ENCODE measurements at places on chromosomes 2 and 18.

DNA sequence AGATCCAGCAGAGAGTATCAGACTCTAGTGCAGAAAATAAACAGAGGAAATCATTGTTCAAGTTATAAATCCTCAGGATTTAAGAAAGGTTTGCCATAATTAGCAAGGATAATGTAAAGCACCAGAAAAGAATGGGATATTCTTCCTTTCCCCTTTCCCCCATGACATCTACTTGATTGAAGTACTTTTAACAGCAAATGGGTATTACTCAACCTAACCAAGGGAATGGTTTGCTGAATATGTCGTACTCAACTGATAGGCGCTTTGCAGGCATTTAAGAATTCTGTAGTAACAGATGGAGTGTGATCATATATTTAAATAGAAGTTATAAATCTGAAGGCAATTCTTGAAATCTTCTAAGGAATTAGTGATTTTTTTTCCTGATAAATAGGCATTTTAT is 2.7 kb downstream of the APCDD1 start:
- no peak for DNase-seq

DNA sequence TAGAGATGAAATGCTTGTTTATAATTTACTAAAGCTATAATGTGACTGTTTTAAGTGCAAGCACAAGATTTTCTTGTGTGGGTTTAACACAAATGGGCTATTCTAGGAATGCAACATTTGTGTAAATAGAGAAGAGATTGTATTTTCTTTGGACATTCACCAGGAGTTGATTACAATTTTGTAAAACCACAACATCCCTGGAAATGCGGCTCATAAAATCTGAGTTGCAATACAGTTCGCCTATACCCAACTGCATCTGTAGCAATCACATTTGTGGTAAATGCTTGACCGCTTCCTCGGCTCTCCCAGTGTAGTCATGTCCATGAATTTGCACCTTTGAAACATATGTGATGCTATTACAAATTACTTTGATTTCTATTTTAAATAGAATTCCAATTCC is 348.7 kb upstream of the CDH20 start:
- no peak for DNase-seq

- no peak for DNase-seq
Measured at GRCh38 chr2:84991404-84992160, 20.6 kb downstream of the KCMF1 start.

DNA sequence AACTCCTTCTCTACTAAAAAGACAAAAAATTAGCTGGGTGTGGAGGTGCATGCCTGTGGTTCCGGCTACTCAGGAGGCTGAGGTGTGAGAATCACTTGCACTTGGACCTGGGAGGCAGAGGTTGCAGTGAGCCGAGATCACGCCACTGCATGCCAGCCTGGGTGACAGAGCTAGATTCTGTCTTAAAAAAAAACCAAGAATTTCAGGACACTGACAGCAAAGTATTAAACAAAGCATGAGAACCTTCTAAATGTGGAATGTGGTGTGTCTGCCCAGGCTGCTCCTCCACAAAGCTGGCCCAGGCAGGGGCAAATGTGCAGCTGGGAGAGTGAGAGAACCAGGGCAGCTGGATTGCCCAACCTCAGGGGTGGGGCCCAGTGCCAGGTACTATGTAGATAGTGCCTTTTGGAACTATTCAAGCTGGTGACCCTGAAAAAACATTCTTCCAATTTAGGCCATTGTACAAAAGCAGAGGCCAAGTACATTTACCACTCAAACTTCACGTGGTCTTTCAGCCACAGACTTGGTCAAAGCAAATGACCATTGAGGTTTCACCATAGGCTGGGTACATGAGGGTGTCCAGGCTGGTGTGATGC is 6.7 kb upstream of the UGT1A5 start:
- no peak for DNase-seq

GRCh38 chr2:229733611-229734245 is 19.4 kb upstream of the DNER start:
- DNase-seq = no peak

- DNase-seq = no peak
Measured at GRCh38 chr2:142153601-142154000, 22.8 kb upstream of the LRP1B start.

DNA sequence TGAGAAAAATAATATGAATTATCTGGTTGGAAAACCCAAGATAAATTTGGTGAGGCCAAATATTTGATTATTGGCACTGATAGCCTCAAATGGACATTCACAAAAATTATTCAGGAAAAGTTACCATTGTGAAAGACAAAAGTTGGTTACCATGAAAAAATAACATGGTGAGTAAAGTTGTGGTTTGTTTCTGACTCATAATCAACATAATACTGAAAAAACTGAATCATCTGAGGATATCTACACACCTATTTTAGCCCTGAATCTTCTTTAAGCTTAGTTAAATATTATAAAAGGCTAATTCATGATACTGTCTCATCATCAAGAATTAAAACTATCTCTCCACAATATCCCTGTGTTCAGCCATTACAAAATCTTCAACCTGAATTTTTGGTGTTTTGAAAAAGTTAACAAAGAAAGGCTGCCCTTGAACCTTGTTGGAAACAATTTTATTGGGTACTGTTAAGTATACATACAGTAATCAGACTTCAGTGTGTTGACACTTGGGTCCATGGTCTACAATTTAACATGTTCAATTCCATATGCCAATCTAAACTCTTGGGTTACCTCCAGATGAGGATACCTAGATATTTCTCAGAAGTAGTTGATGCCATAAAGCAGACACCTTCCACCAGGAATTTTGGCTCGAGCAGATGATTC is 607.5 kb upstream of the SLC39A10 start:
- no peak for DNase-seq

DNA sequence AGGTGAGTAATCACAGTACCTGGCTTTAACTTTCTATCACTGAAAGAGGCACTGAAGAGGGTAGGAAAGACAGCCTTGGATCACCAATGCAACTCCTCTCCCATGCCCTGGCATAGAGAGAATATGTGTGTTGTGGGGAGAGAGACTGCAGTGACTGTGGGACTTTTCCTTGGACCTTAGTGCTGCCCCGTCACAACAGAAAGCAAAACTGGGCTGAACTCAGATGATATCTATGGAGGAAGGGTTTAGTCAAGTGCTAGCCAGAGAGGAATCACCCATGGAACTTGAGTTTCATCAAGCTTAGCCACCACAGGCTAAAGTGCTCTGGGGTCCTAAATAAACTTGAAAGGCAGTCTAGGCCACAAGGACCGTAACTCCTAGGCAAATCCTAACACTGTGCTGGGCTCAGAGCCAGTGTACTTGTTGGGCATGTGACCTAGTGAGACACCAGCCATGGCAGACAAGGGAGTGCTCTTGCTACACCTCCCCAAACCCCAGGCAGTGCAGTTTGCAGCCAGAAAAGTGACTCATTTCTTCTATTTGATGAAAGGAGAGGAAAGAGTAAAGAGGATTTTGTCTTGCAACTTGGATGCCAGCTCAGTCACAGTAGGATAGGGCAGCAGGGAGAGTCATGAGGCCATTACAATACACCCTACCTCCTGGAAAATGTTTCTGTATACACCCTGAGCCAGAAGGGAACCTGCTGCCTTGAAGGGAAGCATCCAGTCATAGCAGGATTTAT is 105.8 kb upstream of the SPOPL start:
- DNase-seq = no peak

- DNase-seq = no peak
Measured at GRCh38 chr2:28377984-28378678, 14.5 kb upstream of the FOSL2 start.

DNA sequence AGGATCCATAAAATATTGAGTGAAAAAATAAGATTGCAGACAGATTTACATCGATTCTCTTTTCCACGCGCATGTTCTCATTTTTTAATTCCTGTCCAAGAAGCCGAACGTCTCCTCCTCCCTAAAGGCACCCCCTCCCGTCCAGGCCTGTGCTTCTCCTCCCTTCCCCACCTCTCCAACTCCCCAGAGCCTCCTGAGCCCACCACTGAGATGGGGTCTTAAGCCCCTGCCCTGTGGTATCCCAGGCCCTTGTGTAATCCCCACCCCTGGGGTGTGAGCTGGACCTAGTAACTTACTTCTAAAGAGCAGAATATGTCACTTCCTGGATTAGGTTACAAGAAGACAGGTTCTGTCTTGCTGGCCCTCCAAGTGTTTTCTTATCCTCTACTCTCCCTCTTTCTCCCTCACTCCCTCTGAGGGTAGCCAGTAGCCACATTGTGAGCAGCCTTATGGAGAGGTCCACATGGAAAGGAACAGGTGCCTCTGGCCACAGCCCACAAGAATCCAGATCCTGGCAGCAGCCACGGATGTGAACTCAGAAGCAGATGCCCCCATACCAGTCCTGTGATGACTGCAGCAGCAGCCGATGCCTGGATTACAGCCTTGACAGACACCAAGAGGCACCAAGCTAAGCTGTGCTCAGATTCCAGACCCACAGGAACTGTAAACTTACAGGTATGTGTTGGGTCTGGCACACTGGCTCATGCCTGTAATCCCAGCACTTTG is 39.6 kb upstream of the OTOS start:
- no peak for DNase-seq

GRCh38 chr2:119756837-119757236 is 2.9 kb upstream of the PTPN4 start:
- no peak for DNase-seq

DNA sequence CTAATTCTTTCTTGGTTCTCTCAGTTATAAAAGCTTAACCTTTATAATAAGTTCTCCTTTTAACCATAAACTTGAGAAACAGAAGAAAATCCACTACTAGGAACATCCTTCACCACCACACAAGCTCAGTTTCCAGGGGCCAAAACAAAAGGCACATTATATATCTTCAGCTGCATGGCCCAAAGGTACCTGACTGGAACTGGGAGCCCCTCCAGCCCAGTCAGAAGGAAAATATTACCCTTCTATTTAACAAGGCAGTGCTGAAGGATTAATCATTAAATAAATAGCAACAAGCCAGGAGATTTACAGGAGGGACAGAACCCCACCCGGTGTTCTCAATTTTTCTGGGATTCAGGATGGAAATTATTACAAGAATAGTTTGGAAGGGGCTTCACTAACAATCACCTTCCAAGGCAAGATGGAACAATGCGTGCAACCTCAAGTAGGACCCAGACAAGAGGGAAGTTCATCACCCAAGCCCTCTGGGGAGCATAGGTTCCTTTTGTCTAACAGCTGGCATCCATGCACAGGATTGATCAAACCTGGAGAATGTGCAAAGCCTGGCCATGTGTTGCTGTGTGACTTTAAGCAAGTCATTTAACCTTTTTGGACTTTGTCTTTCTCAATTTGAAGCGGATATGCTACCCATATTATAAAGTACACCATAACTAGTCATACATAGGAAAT is 159.6 kb upstream of the SETBP1 start:
- no peak for DNase-seq

DNA sequence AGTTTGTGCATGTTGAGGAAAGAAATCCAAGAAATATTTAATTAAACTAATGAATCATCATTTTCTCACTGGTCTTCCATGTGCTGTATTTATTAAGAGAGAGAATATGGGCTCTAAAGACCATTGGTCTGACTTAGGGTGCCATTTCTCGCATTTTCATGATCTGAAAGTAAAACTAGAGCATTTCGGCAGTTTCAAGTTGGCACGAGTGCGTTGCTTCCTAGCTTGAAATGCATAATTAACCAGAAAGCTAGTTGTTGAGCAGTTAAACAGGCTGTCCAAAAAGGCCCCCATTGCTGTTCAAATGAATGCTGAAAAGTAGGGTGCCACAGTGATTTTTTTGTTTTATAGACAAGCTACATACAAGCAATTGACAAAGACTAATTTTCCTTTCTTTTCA is 47.4 kb downstream of the SLC8A1 start:
- DNase-seq = no peak

DNA sequence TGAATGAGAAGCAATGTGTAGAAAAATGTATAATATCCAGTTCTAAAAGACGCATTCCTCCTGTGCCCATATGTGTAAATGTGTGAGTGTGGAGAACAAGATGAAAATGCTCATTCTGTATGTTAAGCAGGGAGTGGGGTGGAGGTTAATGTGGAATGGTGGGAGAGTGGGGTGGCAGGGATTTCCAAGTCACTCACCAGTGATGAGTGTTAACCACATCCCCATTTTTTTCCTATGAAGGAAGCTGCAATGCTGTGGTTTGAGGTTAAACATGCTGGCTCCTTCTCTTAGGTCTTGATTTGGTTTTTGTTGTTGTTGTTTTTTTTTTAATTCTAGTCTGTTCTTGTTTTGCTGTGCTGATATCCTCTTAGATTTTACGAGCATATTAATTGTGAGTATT is 169.4 kb downstream of the NEDD4L start:
- no peak for DNase-seq

GRCh38 chr18:10329101-10329500 is 125.3 kb upstream of the APCDD1 start:
- DNase-seq = no peak

DNA sequence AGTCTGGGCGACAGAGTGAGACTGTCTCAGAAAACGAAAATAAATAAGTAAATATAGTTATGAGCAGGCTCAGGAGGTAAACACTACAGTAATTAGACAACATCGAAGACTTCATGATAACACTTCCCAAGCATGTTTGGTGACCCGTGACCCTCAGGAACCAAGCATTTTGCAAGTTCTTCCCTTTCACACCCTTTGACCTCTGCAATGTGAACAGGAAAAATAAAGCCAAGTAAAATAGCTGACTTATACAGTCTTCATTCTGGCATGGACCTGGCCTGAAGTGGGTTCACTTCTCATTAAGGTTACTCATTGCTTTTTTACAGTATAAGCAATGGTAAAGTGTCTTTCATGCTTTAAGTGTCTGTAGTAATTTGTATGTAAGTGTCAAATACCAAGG is 15.3 kb upstream of the TGIF1 start:
- DNase-seq = no peak

GRCh38 chr2:118168615-118169014 is 80.3 kb downstream of the INSIG2 start:
- DNase-seq = no peak

GRCh38 chr18:46152808-46153617 is 48.8 kb downstream of the HAUS1 start:
- DNase-seq = peak; percentile 39

GRCh38 chr18:62085756-62086155 is 101.1 kb downstream of the PIGN start:
- DNase-seq = no peak

- DNase-seq = no peak
Measured at GRCh38 chr2:192029089-192029488, 165.6 kb downstream of the TMEFF2 start.

DNA sequence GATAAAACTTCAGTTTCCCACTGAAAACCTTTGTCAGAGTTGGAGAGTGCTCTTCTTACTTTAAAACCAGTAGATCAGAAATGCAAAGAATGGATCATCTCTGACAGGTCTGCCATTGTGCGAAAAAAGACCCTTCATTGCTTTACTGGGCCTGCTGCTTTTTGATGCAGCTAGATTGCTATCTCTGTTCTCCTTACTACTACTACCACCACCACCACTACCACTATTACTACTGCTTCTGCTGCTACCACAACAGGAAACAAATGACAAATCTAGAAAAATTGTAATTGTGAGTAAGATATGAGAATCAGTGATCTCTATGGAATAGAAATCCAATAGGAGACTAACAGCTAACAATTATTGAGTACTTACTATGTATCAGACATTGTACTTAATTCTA is 85.8 kb downstream of the PKP4 start:
- DNase-seq = no peak

- DNase-seq = no peak
Measured at GRCh38 chr2:225487878-225488416, 88.4 kb downstream of the NYAP2 start.

Measured in NCI-H2107 (cell line).